GM20000 (cell line): ENCODE measurements at places on chromosomes 5 and 9.
A peak's percentile ranks its signal among the peaks of the same experiment; 100 is the strongest.

GRCh38 chr5:23389291-23390101 is 117.9 kb upstream of the PRDM9 start:
- DNase-seq, result no peak

- DNase-seq, result no peak
Observed at GRCh38 chr5:8845296-8845695, 700.6 kb downstream of the SEMA5A start.

GRCh38 chr5:140344683-140345423 is 1.6 kb downstream of the HBEGF start:
- DNase-seq, result peak; percentile 28

DNA sequence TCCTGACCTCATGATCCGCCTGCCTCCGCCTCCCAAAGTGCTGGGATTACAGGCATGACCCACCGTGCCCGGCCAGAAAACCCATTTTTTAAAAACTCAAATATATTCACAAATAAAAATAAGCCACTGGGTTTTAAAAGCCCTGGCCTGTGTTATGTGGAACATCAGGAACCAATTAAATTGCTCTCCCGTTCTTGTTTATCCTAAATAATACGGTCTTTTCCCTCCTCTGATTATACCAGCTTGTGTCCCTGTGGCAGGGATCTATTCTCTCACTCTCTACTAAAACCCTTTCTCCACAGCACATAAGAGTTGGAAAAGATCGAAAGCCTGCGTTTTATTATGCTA is 30.1 kb upstream of the LPAR1 start:
- no peak for DNase-seq

GRCh38 chr5:34970552-34970951 is 41.2 kb downstream of the DNAJC21 start:
- DNase-seq, result no peak

DNA sequence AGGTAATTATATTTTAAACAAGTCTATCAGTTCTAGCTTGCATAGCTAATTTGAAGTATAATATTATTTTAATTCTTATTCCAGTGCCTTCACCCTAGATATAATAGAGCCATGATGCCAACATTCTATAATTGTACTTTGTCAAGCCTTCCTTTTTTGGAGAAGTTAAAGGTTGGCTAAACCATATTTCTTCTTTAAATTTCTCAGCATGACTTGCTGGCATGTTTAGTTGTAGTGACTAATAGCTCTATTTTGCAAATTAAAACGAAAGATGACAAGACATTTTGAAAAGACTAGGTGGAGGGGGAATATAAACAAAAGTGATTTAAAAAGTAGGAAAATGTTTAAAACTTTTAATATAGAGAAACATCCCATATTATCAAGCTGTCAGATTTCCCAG is 400.7 kb downstream of the PSAT1 start:
- no peak for DNase-seq

DNA sequence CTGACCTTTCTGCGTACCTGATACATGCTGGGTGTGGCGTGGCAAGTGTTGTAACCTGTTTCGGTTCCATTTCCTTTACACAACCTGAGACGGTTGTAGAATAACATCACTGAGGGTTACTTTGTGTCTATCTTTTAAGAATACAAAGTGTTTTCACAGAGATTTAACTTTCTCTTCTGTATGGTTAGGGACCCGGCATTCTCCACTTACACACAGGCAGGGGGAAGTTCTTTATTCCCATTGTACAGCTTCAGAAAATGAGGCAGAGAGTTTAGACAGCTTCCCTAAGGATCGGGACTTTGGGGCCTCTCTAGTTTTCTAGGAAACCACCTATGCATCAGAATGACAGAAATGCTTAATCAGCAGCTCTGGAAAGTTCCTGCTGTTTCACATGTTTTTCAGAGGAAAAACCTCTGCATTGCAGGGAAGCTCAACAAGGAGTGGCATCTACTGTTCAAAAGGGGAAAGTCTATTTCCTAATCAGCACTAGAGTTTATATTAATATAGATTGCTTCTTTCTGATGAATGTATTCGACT is 41.3 kb downstream of the CAST start:
- no peak for DNase-seq

DNA sequence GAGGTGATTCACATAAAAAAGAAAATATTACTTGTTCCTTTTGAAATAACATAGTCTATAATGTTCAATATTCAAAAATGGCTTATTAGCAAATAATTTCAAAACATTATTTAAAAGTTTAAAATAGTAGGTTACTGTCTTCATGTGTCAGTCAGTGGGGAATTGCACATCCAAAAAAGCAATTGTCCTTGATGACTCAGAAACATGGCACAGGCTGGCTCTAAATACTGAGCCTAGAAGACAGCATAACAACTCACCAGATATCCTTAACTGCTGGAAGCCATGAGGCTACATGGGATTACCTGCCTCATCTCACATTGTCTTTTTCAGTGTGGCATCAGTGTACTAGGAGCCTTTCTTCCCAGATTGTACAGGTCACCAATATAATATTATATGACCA is 439.5 kb upstream of the RGMB start:
- no peak for DNase-seq

- DNase-seq, result no peak
Observed at GRCh38 chr5:50967563-50968355, 301.3 kb downstream of the PARP8 start.

- DNase-seq, result no peak
Observed at GRCh38 chr5:1204693-1205242, 3.4 kb downstream of the SLC6A19 start.

DNA sequence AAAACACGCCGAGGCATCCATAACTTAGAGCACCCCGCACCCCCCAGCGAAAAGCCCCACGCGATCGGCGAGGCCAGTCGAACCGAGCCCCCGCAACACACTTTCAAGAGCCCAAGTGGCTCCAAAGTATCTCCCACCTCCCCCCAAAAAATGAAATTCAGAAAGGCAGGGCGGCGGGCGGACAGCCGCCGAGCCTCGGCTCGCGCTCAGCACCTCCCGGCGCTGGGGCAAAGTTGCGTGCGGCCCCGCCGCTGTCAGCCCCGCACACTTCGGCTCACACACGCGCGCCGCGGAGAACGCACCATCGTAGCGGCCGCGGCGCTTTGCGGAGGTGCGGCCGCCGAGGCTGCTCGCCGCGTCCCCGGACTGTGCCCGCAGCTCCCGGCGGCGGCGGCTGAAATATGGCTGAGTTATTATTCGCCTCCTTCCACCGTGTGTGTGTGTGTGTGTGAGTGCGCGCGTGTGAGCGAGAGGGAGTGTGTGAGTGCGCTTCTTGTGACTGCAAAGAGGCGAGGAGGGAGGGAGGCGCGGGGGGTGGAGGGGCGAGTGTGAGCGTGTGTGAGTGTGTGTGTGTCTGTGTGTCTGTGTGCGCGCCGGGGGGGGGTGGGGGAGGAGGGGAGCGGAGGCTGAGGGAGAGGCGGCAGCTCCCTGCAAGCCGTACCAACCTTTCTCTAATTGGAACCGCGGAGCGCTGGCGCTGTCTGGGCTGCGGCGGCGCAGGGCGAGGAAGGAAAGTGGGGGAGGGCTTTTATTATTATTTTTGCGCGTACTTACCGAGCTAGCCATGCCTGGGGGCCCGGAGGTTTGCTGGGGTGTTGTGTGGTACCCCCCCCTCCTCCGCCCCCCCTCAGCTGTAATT is 599 bp downstream of the MLLT3 start:
- peak; percentile 71 for DNase-seq

GRCh38 chr9:93656426-93657239 is 80.2 kb downstream of the PHF2 start:
- DNase-seq, result no peak

- peak; percentile 12 for DNase-seq
Observed at GRCh38 chr9:131525643-131526565, 5.2 kb downstream of the UCK1 start.

- DNase-seq, result no peak
Observed at GRCh38 chr5:139738193-139739149, 57.1 kb upstream of the PSD2 start.

DNA sequence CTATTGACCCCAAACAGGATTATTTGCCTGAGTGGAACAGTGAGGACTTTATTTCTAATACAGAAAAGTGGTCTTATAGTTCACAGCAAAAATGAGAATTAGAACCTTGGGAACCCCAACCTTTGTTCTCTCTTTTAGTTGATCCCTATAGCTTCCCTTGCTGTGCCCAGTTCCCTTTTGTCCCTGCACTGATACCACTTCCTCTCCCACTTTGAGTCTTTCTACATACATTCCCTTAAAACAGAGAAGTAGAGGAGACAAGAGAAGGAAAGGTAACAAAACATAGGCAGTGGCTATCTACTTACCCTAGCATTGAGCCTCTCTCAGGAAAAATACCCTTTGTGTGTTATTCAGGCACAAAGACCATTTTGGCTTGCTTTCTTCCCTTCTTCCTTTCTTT is 246.4 kb downstream of the FAM114A2 start:
- no peak for DNase-seq

- no peak for DNase-seq
Observed at GRCh38 chr9:117335837-117336433, 78.9 kb downstream of the ASTN2 start.

DNA sequence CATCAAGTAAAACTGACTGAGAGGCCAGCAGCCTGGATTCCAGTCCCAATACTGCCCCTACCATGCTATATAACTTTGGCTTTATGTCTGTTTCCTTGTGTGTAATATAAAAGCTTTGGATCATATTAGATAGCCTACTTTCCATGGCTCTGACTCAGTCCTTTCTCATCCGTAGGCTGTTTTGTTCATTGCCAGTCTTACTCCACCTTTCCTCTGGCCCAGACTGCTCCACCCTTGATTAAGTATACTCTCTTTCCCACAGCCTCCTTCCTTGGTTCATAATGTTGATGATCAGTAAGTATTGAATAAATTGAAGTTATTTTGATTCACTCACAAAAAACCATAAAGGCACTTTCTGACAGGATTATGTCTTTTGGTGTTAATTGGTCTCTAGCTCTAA is 1.5 kb upstream of the MRPS30 start:
- no peak for DNase-seq

- DNase-seq, result no peak
Observed at GRCh38 chr5:154770111-154770510, 14.9 kb downstream of the LARP1 start.

DNA sequence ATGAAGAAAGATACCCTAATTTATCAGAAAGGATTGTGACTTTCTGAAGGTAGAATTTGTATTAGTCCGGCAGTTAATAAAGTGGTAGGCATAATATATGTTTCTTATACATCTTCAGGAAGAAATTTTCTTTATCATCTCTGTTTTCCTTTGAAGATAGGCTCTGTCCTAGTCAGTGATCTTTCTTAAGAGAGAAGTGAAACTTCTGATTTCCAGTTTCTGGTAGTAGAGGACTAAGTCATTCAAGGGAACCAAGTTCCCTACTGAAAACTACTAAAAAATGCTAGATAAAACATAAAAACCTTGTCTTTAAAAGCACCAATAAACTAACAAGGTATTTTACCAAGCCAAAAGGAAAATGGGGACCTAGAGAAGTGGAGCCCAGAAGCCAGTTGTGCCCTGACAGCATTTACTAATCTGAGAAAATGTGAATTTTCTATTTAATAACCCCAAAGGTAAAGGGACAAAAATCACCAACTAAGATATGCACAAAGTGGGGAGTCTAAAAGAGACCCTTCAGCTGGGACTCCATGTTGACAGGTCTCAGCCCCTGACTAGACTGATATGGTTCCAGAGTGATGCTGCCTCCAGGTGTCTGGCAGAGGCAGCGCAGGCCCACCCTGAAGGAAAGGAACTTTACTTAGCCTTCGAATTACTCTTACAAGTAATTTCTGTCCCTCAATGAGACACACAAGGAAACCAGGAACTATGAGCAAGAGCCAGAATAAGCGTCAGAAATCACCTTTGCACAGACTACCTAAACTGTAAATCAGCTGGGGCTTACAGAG is 72.7 kb downstream of the FAM78A start:
- DNase-seq, result peak; percentile 15

GRCh38 chr9:85723215-85723614 is 18.5 kb downstream of the AGTPBP1 start:
- no peak for DNase-seq

DNA sequence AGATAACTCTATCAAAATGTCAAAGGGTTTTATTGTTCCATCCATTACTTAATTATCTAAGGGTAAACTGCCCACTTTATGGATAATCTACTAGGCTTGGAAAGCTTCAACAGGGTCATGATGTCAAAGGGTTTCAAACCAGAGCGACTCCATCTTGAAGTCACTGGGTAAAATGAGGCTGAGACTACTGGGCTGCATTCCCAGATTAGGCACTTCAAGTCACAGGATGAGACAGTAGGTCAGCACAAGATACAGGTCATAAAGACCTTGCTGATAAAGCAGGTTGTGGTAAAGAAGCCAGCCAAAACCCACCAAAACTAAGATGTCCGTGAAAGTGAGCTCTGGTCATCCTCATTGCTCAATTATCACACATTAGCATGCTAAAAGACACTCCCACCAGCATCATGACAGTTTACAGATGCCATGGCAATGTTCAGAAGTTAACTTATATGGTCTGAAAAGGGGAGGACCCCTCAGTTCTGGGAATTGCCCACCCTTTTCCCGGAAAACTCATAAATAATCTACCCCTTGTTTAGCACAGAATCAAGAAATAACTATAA is 138.6 kb downstream of the GNAQ start:
- no peak for DNase-seq

DNA sequence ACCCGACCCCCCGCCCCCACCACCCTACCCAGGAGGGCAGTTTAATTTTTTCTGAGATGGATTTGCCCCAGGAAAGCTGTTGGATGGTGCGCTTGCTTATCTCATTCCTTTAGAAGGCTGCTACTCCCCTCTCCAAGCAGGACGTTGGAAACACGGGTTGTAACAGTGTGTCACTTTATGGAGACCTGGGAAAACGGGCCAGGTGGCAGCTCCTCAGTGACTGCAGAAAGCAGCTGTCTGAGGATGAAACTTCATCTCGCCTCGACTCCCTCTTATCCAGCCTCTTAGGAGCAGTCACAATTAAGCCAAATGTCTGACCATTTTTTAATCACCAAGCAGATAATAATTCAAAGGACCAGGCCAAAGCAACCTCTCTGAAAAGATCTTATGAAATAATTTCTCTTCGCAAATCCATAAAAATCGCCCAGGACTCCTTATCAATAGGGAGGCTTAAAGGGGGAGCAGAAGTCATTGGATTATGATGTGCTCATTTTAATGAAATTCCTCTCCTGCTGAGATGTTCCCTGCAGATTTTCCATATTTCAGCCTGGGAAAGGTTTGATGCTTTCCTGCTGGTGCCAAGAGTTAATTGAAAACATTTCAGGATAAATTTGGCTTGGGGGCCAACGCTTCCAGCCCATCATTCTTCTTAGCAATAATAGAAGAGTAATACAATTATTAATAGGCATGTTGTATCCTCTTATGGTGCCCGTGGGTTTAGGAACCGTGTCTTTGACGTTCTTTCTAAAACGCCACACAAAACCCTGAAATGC is 26.0 kb downstream of the GAS1 start:
- DNase-seq, result no peak

GRCh38 chr5:151911011-151911410 is 13.6 kb downstream of the GLRA1 start:
- DNase-seq, result no peak
